T follicular helper cell (primary cell): ENCODE measurements at places on chromosomes 13 and 19.

DNA sequence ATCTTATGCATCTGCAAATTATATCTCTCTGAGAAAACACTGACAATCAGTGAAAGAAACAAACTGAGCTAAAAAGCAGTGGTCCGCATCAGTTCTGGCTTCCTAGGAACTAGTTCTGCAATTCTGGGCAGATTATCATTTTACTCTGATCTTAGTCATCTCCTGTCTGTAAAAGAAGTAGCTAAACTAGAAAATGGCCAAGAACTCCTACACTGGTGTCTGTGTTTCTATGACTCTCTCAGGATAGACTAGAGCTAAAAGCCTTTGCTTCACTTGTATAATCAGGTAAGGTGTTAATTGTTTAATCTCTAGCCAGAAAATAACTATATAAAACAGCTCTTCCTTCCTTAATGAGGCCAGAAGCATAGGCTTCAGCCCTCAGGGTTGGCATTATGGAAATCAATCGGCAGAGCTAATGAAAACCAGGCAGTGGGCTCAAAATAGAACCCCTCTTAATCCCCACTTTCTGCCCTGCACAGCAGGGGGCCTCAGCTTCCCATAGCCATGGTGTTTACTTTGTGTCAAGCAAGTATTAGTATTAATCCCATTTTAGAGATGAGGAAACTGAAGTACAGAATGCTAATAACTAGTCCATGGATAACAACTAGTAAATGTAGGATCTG, 459.2 kb downstream of the FGF14 start:
- DNase-seq: no peak

DNA sequence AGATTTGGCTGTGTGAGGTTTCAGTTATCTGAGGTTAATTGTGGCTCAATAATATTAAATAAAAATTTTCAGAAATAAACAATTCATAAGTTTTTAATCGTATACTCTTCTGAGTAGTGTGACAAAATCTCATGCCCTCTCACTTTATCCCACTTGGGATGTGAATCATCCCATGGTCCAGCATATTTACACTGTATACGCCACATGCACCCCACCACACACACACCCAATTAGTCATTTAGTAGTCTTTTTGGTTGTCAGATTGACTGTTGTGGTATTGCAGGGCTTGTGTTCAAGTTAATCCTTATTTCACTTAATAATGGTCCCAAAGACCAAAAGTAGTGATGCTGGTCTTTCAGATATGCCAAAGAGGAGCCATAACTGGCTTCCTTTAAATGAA, 66.4 kb upstream of the PCDH9 start:
- DNase-seq: no peak

GRCh38 chr19:815775-816499, 5.8 kb downstream of the PLPPR3 start:
- no peak for DNase-seq

GRCh38 chr13:104301171-104301975, 1235.2 kb upstream of the SLC10A2 start:
- no peak for DNase-seq

GRCh38 chr13:19178901-19179593, 2.6 kb downstream of the TUBA3C start:
- DNase-seq: no peak

GRCh38 chr19:16569609-16570320, 2.5 kb downstream of the SLC35E1 start:
- DNase-seq: no peak

GRCh38 chr13:28044608-28045007, 55.8 kb downstream of the FLT3 start:
- DNase-seq: no peak

DNA sequence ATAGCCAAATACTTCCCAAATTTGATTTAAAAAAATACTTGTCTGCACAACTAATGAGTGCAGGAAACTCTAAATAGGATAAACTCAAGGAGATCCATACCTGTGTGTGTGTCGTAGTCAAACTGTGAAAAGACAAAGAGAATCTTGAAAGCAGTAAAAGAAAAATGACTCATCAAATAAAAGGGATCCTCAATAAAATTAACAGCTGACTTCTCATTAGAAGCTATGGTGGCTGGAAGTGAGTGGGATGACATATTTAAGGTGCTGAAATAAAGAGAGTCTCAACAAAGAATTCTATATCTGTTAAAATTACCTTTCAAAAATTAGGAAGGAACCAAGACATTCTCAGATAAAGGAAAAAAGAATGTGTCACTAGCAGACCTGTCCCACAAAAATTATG, 13.7 kb downstream of the RNASEH2B start:
- no peak for DNase-seq

- DNase-seq: peak; percentile 64
Observed at GRCh38 chr13:40388617-40389016, 277.8 kb downstream of the FOXO1 start.

- peak; percentile 69 for DNase-seq
Observed at GRCh38 chr19:3132971-3133792, 2.7 kb upstream of the GNA15 start.

DNA sequence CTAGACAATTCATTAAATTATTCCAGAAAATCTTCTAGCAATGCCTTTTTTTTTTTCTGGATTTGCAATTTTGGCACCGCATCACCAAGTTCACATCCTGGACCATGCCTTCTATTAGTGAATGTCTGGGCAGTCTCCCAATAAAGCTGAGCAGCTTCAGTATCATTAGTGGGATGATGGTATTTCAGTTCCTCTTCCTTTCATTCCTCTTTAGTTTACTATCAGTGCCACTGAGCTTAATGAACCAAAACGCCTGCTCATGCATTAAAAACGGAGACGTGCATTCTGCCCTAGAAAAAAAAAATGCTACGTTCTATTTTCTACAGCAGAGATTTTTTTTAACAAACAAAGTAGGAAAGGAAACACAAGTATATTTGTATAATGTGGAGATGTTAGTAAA, 343.0 kb downstream of the PCDH9 start:
- no peak for DNase-seq

GRCh38 chr13:41827507-41828213, 133.2 kb downstream of the VWA8 start:
- DNase-seq: no peak

DNA sequence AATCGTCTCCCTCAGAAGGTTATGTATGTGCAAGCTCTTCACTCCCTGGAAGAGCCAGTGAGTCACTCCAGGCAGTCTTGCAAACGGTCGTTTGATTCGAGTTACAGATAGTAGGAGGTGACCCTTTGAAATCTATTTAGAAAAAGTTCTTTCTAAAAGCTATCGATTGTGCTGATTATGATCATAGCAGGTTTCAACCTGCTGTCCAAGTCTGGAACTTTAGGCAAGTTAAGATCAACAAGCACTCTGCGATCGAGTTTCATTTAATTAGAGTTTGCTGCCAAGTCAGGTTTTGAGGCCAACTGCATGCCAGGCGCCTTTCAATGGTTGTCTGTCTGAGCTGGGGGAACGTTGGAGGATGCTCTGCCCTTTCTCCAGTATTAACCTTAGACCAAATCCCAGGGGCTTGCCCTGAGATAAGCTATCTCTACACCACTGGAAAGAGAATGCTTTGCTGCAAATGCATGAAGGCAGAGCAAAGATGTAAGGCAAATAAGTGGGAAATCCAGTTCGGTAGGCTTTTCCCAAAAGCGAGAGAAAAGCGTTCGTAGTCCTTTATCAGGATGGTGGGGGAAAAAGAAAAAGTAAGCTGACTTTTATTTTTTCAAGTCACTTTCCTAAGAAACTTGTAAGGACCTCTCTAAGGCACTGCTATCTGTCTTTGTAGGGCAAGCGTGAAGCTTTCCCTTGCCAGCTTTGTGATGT, 287.5 kb downstream of the ATP8A2 start:
- DNase-seq: no peak

- no peak for DNase-seq
Observed at GRCh38 chr13:109418111-109418510, 368.3 kb downstream of the IRS2 start.

DNA sequence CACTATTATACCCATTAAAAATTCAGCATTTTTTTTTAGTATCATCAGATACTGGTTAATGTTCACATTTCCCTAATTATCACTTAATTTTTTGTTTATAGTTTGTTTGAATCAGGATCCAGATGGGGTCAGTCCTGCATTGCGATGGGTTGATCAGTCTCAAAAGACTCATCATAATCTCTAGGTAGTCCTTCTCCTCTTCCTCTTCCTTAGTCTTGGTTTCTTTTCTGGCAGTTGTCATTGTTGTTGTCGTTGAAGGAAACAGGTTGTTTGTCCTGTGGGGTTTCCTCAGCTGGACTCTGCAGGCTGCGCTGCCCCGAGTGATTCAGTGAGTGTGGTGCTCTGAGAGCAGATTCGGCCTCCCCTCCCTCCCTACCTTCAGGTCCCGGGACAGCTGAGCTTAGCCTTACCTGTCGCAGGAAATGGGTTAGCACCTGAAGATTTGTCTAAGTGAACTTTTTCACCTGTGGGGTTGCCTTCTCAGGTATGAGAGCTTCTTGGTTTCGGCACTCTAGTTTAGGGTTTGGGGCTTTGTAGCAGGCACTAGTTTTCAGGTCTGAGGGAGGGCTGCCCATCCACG, 34.1 kb downstream of the NFIX start:
- no peak for DNase-seq

GRCh38 chr19:20431826-20432225, 133.8 kb downstream of the ZNF737 start:
- no peak for DNase-seq

- no peak for DNase-seq
Observed at GRCh38 chr19:5914946-5915781, 1.1 kb downstream of the CAPS start.

DNA sequence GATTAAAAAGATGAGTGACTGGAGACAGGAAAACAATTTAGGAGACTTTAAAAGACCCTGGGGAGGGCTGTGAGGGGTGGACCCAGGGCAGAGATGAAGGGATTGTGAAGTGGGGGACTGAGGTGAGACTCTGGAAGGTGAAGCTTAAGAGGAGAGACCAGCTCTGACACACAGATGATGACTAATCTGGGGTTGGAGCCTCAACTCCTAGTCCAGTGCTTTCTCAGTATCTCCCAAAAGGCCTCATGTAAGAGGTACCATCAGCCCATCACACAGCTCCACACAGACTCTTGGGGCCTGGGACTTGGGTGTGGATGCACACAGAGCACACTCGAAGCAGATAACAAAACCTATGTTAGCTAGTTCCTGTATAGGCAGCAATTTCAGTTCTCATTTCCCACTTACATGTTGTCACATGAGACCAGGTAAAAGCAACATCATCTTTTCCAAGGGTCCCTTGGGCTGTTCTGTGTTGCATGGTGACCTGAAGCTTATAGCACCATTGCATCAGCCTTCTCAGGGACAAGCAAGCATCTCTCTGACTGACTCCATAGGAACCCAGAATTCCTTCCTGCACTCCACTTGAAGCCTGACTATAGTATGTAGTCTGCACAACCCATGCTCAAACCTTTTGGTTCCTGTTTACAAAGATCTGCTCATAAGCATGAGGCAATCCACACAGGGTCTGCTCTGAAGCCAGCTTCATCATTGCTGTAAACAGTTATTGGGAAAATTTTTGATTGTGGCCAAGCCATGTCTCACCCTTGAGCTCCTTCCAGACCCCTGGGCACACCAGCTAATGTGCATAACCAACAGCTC, 88.6 kb upstream of the MYCBP2 start:
- DNase-seq: no peak

DNA sequence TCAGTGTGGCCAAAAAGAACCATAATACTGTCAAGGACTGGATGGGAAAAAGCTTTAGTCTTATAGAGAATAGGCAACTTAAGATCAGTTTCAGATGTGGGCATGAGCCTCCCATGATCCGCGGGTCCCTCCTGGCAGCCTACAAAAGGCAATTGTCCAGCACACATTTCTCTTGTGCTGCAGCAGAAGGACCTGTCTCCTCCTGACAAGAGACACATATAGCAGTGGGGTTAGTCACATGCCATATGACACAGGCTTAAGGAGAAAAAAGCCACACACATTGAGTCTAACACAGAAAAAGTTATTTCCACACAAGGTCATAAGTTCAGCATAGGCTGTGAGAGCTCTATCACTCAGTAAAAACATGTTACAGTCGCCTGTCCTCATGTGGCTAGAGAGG, 1378.7 kb upstream of the PRR20A start:
- no peak for DNase-seq

- DNase-seq: no peak
Observed at GRCh38 chr19:55257461-55258420, 1.1 kb downstream of the PPP6R1 start.

DNA sequence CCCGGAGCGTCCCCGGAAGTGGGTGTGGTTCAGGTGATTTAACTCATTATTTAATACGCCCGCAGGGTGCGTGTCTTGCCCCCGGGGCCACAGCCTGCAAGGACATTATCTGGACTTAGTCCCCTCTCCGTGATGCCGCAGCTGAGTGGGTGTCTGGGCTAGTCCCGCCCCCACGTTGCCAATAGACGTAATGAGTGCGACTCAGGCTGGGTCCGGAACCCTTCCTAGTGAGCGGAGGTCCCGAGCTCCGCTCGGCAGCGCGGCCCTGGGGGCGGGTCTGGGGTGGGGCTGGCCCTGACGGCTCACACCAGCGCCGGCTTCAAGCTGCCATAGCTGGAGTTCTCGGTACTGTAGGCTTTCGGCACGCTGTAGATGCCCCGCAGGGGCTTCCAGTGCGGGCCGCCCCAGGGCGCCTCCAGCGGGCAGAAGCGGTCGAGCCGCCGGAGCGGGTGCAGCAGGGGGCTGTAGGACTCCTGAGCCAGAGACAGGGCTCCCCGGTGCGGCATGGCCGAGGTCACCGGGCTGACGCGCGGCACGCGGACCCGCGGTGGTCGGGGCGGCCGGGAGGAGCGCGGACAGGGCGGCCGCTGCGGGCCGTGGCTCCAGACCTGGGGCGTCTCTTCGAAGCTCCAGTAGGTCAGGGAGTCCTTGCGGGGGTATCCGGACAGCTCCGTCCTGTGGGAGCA, 918 bp upstream of the LHB start:
- peak; percentile 49 for DNase-seq

DNA sequence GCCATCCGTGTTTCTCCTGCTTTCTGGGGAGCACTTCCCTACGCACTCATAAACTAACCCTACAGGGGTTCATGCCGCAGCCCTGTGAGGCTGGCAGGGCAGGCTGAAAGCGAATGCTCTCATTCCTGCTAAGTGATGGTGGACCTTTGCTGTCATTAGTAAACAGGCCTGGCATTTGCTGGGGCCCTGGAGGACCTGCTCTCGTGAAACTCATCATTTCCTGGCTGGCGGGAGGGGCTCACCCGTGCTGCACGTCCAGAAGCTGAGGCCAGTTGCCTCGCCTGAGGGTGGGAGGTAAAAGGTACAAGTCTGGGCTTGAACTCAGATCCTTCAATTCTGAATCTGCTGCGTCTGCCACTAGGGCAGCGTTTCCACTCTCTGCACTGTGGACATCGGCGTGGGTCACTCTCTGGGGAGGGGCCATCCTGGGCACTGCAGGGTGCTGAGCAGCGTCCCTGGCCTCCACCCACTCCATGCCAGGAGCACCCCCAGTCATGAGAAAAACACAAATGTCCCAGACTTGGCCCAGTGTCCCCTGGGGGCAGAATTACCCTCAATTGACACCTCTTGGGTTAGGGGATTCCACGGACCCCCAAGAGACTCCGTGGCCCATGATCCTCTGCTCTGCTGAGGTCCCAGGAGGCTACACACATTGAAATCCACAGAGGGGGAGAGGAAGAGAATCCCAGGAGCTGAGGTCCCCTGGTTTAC, 7.0 kb downstream of the MOB3A start:
- DNase-seq: no peak
